ENCODE measurements at places on chromosomes 12 and 14.

GRCh38 chr12:53410951-53411350, 12.7 kb upstream of the AMHR2 start:
- DNase-seq = no peak

DNA sequence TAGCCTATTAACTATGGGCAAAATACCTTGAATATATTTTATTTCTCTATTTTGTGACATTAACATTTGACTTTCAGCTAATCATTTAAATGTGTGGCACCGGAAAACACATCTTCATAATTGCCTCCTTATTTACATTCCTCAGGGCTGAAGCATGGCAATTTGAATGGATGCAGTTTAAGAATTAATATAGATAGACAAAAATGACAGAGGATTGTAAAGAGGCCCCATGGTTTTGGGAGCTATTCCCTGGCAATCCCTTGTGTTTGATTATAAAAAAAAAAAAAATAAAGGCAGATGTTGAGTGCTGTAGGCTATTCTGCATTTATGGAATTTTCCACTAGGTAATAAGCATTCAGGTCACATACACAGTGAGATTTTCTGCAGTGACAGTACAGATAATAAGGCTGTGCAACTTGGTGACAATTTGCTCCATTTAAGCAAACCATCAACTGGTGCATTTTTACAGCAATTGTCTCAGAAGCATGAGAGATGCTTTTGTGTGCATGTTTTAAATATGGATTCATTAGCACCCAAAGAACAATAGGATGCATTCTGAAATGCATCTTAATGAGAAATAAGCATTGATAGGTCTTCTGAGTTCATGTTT, 123.2 kb upstream of the SLC38A4 start:
- DNase-seq = no peak

GRCh38 chr14:24875991-24876878, 173.7 kb downstream of the STXBP6 start:
- no peak for DNase-seq

GRCh38 chr14:56731187-56731586, 79.1 kb downstream of the OTX2 start:
- DNase-seq = no peak

DNA sequence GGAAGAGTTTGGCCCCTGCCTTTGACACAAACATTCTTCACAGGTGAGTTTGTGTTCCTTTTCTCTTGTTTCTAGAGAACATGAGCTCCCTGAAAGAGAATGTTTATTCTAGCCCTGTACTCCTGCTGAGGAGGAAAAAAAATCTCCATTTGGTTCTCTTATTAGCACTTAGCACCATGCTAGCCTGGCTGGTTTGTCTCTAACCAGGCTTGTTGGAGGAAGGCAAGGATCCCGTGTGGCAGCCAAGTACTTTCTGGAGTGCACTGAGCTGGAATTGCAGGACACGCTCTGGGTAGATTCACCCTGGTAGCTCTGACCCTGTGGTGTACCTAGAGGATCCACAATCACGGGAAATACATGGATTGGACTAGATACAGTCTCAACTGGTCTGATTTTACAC, 41.9 kb downstream of the KCNA1 start:
- DNase-seq = no peak

- peak; percentile 30 for DNase-seq
Measured at GRCh38 chr12:111598637-111599452, at the start of gene ATXN2. Gene ATXN2 (minus strand): TSS chr12:111599315. CDS start chr12:111599034, 281 bp downstream.

GRCh38 chr12:54229624-54230212, 40.9 kb upstream of the SMUG1 start:
- no peak for DNase-seq

GRCh38 chr12:100359248-100359647, 2.4 kb downstream of the SLC17A8 start:
- DNase-seq = no peak

GRCh38 chr14:104966981-104967385, 11.2 kb downstream of the AHNAK2 start:
- no peak for DNase-seq

DNA sequence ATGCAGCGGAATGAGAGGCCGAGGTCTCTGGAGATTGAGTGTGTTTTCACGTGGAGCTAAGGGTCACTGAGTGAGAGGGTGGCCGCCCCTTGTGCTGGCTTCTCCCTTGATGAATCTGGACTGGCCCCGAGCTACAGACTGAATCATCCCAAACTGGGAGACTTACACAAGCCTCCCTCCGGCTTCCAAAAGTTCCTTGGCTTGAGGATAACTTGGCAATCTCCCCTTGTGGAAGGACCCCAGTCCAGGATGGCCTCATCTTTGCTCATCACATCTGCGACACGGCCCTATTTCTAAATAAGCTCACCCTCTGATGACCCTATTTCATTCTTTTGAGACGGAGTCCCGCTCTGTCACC, 41.5 kb upstream of the FBRSL1 start:
- no peak for DNase-seq

GRCh38 chr12:102690253-102690652, 209.9 kb upstream of the IGF1 start:
- DNase-seq = no peak

GRCh38 chr12:5798242-5799015, 146.6 kb downstream of the ANO2 start:
- no peak for DNase-seq

DNA sequence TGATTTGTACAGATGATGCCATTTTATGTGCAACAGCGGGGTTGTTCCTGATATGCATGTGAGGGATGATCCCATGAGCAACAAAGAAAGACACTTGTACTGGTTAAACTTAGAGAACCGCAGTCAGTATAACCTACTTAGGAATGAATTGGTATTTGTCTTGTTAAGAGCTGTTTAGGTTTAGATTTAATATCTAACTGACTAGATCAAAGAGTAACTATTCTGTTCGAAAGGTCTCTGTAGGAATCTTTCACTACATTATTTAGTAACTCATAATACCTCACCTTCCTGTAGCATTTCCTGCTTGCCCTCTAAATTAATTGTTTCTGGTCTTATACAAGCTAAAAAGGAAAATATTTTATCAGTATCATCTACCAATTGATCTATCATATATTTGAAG, 350.4 kb downstream of the TRHDE start:
- no peak for DNase-seq
